CD4-positive, alpha-beta T cell treated with Interleukin-6 at 100 ng/mL for 8 hours (primary cell): ENCODE measurements at places on chromosomes 7 and 10.

DNA sequence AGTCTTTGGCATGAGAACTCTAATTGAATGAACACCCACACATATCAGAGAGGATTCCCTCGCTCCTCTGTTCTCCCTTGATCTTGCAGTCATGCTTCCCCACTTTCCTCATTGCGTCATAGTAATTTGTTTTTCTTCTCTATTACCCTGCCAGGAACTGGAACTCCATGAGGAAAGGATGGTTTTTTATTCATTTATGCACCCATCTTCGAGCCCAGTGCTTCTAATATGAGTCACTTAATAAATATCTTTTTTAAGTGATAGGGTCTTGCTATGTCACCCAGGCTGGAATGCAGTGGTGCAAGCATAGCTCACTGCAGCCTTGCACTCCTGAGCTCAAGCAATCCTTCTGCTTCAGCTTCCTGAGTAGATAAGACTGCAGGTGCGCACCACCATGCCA is 83.5 kb downstream of the OTUD1 start:
- no peak for DNase-seq

GRCh38 chr10:42896735-42897134 is 114.1 kb downstream of the BMS1 start:
- no peak for DNase-seq

DNA sequence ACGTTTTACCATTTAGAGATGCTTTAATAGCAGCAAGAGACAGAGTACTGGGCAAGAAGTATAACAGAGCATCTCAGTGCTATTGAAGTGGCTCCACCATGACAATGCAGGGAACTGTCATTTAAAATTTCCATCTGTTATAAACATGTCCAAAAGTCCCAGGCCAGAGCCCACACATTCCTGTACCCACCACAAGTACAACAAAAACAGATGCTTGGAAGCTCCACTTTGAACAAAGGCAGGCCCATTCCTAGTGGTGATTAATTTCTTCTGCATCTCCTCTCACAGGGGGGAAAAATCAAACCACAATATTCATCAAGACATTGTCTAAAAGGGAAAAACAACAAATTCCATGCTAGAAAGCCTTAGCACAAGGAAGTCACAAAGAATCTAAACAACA is 627.9 kb downstream of the PARD3 start:
- no peak for DNase-seq

DNA sequence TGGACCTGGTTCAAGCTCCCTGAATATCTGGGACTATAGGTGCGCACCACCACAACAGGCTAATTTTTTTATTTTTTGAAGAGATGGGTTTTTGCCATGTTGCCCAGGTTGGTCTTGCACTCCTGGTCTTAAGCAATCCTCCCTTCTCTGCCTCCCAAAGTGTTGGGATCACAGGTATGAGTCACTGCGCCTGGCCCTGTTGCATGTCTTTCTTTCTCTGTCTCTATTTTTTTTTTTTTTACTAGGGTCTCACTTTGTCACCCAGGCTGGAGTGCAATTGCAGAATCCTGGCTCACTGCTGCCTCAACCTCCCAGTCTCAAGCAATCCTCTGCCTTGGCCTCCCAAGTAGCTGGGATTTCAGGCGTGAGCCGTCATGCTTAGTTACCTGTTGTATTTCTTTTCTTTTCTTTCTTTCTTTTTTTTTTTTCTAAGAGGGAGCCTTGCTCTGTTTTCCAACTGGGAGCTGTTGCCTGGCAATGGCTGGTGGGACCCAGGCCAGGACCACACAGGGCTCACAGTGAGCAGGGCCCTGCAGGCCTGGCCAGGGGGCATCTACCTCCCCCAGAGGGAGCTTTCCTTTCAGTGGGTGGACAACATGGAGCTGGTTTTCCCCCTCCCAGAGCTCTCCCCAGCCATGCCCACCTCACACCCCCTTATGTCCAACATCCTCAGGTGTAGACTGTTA is 6.0 kb downstream of the MYL7 start:
- DNase-seq: no peak

- no peak for DNase-seq
These were observed 24.1 kb upstream of the SFRP5 start for GRCh38 chr10:97795886-97796285.

DNA sequence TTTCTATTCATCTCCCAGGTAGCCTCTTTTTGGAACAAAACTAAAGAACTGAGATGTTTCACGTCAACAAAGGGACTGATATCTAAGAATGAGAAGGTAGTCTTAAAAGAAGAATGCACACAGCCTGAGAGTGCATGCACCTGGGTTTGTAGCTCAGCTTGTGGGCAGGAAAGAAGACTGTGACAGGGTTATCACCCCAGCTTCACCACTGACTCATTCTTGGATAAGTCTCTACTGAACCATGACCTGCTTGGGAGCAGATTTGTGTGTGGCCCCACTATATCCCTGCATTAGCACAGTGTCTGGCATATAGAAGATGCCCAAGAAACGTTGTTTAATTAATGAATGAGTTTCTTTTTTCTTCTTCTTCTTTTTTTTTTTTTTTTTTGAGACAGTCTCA is 187.5 kb downstream of the GPAM start:
- no peak for DNase-seq

- DNase-seq: no peak
These were observed 153.0 kb upstream of the PDE1C start for GRCh38 chr7:32223071-32223650.

DNA sequence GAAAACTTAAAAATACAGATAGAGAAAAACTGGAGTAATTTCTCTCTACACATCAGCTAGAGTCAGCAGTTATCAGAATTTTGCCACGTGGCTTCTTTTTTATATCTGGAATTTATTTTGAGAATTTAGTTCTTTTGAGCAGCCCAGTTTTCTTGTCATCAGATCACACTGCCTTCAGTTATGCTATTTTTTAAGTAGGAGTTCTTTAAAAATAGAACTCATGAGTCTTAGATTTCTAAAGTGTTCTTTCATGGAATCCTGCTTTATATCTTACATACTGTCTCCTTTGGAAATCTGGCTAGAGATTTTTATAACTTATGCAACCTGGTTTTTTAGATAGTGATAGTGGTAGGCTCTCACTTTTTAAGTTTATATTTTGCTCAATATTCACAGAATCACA is 24.2 kb downstream of the AGR2 start:
- no peak for DNase-seq

DNA sequence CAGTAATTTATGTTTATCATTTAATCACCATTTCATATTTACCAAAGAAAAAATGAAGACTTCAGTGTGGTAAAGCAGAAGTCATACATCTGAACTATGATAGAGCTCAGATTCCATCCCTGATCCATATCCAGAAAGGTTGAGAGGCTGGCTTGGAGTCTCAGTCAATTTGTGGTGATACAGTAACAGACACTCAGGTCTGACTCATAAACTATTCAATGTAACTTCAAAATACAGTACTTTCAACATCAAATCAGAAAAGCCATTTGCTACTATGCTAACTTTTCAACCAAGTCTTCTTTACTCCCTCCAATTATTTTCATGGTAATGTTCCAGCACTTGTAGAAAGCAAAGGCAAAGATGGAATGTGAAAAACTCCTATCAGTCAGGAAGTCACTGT is 190.4 kb downstream of the HDAC9 start:
- no peak for DNase-seq

- DNase-seq: no peak
These were observed 6.2 kb downstream of the SNX13 start for GRCh38 chr7:17934094-17934493.

DNA sequence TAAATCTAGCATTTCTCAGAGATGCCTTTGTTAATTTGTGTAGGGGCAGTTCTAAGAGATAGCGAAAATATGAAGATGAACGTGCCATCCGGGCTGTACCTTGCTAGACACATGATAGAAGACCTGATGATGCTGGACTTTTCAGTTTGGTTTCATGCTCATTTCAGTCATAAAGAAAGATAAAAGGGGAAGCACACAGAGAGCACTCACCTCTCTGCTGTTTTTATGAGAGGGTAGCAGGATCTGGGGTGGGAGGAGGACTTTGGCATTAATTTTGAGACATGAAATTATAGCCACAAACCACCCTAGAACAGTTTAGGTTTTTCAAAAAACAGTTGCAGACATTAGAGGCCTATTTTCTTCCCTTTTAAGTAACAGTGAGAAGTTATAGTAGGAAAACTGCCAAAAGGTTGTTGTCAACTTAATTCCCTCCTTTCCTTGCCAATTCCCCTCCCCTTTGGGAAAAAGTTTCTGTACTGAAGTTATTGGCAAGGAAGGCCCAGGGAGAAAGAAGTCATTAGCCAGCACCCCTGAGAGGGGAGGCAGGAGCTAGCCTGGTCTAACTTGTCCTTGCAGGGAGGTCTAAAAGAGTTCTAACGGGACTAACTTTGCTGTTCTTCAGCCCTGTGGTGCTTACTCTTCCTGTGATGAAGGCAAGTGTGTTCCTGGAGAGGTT is 2.6 kb downstream of the ST7 start:
- no peak for DNase-seq

- no peak for DNase-seq
These were observed 389.6 kb upstream of the PRKCQ start for GRCh38 chr10:6969659-6970058.

DNA sequence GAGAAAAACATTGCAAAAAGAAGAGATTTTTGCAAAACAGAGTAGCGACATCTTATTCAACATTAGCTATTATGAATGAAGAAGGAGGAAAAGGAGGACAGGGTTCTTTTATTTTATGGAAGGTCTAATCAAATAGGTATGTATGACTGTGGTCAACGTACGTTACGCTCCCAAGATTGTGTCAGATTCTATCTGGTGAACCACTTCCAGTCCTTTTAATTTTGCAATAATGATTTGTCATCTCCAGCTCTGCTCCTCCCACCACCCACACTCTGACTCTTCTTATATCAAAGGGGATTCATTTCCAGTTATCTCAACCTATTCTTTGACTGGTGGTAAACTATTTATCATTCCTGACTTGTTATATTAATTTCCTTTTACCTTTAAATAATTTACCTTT is 259.9 kb downstream of the CACNA2D1 start:
- no peak for DNase-seq

GRCh38 chr7:18558910-18559309 is 63.4 kb downstream of the HDAC9 start:
- no peak for DNase-seq

DNA sequence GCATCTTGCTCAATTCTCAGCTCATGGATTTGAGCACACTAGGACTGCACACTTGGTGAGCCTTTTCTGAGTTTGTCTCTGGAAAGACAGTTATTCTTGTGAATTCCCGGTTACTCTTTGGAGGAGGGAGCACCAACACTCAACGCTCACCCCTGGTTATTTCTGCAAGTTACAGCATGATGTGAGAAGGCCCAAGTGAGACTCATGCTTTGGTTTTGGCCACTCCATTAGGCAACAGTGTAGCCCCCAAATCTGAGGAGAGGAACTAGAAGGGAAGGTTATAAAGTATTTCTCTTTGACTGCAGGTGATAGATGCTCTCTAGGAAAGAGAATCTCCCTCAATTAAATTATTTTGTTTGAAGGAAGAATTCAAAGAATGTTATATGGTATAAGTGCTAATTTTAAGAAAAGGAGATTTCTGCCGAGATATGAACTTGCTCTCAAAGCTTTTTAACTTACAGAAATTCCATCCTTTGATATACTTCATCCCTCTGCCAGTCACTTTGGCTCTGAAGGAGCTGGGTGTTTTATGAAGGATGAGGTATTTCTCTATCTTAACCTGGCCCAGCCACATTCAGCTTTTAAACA is 183.4 kb downstream of the WNT2 start:
- DNase-seq: no peak

- DNase-seq: no peak
These were observed 5.0 kb upstream of the TBXAS1 start for GRCh38 chr7:139823959-139824521.

DNA sequence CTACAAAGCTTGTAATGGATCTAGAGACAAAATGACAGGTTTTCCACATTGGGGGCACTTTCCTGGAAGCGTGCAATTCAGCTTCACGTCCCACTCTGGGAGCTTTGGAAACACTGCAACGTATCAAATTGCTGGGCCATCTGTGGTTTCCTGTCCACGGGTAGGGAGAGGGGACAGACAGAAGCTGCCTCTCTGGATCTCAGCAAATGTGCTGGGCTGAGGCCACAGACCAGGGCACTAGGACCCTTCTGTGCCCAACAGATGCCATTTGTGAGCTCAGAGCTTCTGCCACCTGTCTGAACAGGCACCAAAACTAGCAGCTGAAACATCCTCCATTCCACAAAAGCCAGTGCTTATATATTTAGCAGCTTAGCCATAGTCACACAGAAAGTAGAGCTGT is 40.9 kb upstream of the FRMD4A start:
- DNase-seq: no peak

- no peak for DNase-seq
These were observed 11.3 kb downstream of the ACADSB start for GRCh38 chr10:123019941-123020703.

DNA sequence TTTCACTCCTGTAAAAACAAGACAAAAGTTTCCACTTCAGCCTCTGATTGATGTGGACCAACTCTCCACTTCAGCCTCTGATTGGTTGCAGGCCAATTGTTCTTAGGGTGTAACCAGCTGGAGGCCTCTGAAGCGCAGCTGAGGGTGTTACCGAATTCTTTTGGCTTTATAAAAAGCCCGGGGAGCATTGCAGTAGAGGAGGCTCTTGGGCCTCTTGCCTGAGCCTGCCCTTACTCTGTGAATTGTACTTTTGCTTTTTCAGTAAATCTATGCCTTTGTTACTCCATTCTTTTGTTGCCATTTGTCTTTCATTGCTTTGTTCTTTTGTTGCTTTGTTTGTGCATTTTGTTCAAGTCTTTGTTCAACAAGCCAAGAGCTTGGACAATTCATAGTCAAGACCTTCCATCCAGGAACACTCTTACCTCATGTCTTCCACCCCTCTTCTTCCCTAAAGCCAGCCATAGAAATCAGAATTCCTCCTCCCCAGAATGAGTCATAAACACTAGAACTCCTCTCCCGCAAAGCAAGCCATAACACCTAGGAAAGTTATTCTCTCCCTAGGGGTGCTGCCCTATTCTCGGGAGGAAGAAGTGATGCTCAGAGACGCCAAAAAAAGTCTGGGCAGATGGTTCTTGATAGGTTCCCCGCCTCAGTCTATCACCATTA is 53.5 kb upstream of the ARMC3 start:
- no peak for DNase-seq

- DNase-seq: no peak
These were observed 122.5 kb upstream of the MBL2 start for GRCh38 chr10:52895059-52895458.

GRCh38 chr7:27211764-27212204 is 11.9 kb upstream of the HOXA13 start:
- DNase-seq: no peak

- no peak for DNase-seq
These were observed 187.5 kb downstream of the KIAA1217 start for GRCh38 chr10:24396396-24396795.

DNA sequence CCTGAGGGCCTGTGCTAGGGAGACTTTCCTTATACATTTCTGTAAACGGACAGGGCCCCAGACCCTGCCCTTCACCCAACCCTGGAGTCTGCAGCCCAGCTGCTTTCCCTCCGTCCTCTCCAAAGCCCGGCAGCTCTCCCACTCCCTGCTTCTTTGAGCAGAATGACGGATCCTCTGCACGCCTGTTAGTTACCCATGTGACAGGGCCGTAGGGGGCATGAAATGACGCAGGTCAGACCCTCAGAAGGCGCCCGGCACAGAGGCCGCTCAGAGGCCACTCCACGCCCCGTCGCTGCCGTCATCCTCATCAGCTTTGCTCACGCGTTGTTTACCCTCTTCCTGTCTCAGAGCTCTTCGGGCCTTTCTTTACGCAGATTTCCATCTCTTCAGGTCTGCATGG is 60.2 kb upstream of the MKRN1 start:
- DNase-seq: no peak

- DNase-seq: no peak
These were observed 188.8 kb upstream of the NRP1 start for GRCh38 chr10:33523236-33523792.
